ENCODE measurements at places on chromosomes 5 and 9.

DNA sequence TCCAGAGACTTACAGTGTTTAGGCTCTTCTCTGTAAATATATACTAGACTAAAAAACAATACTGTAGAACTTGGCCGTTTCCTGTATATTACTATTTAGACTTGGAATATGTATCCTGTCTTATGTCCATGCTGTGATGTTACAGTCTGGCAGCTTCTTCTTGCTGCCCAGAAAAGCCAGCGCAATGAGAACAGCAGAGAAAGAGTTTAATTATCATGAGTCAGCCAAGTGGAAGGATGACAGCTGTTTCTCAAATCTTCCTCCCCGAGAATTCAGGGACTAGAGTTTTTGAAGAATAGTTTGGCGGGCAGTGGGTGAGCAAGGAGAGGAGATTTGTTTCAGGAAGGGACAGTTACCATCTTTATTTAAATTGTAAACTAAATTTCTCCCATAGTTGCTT is 37.5 kb downstream of the NAA35 start:
- no peak for DNase-seq

GRCh38 chr9:529731-530130 is 311.8 kb upstream of the DMRT1 start:
- no peak for DNase-seq

DNA sequence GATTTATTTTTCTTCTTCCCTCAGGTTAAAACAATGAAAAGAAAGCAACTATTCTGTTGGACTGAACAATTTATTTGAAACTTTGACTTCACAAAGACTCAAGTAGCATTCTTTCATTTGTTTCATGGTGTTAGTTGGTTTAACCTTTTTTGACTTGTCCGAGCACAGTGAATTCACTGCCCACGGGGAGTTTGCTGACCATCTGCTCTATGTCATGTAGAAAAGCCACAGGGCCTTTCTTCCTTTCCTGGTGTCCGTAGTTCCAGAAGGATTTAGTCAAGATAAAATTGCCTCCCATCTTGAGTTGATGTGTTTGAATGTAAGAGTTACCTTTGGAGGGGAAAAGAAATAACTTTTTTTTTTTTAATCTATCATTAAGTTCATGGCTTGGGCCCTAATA is 55.1 kb upstream of the ZNF608 start:
- no peak for DNase-seq

DNA sequence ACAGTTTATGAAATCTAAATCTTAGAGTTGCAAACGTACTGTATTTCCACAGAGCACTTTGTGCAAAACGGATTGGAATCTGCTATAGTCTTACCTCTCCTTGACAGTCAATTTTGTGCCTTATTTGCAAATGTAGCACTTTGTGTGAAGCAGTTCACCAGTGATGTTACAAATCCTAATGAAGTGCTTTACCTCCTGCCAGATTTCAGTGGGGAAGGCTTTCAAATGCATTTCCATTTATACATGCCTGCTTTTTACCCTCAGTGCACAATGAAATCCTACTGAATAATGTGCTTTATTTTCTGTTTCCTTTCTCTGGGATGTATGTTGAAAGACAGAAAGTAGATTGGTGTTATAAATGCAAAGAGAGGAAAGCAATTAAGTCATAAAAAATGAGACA is 2141.6 kb upstream of the C9orf72 start:
- no peak for DNase-seq

DNA sequence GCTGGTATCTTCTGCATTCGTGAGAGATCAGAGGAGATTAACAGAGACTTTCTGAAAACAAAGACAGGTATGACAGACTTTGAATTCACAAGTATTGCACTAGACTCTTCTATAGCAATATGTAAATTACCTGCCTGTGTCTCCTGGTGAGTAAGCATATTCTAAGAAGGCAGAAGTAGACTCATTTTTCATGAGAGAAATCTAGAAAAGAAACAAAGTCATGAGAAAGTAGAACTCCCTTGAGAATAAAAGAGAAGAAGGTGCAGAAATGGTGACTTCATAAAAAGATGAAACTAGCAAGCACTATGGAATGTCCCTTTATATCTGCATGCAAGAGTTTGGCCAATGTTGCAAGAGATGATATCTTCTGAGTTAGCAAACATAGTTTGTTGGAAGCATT is 419.8 kb downstream of the DMRT2 start:
- no peak for DNase-seq
